ENCODE measurements at places on chromosomes 13 and 19.

GRCh38 chr19:803099-803561 lies 5.9 kb downstream of the PTBP1 start:
- DNase-seq, result no peak

- DNase-seq, result no peak
Observed at GRCh38 chr13:99250982-99251825, 7.0 kb downstream of the GPR18 start.

DNA sequence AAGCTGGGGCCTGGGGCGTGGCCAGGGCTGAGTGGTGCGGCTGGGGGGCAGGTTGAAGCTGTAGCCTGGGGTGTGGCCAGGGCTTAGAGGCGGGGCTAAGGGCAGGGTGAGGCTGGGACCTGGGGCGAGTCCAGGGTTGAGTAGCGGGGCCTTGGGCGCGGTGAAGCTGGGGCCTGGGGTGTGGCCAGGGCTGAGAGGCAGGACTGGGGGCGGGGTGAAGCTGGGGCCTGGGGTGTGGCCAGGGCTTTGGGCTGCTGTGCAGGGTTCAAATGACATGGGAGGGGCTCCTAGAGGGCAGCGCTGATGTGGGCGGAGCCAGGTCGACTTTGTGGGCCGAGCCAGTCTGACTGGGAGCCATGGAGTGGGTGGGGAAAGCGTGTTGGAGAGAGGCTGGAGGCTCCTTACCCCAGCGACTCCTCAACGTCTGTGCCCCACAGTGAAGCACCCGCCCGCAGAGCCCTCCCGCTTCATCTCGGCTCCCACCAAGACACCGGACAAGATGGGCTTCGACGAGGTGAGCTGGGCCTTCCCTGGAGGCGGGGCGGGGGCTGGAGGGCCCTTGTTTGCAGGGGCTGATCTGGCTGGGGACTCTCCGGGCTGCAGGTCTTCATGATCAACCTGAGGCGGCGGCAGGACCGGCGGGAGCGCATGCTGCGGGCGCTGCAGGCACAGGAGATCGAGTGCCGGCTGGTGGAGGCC lies 21.5 kb downstream of the COLGALT1 start:
- DNase-seq, result no peak

- DNase-seq, result no peak
Observed at GRCh38 chr13:66532845-66533244, 697.3 kb downstream of the PCDH9 start.

- no peak for DNase-seq
Observed at GRCh38 chr13:26095846-26096610, 44.2 kb upstream of the SHISA2 start.

GRCh38 chr13:100163375-100163774 lies 74.5 kb downstream of the PCCA start:
- DNase-seq, result no peak

- DNase-seq, result no peak
Observed at GRCh38 chr13:74128156-74128767, 5.9 kb downstream of the KLF12 start.

GRCh38 chr13:97834250-97834649 lies 119.2 kb upstream of the IPO5 start:
- DNase-seq, result no peak

GRCh38 chr13:51895906-51896888 lies 34.4 kb downstream of the CCDC70 start:
- no peak for DNase-seq

DNA sequence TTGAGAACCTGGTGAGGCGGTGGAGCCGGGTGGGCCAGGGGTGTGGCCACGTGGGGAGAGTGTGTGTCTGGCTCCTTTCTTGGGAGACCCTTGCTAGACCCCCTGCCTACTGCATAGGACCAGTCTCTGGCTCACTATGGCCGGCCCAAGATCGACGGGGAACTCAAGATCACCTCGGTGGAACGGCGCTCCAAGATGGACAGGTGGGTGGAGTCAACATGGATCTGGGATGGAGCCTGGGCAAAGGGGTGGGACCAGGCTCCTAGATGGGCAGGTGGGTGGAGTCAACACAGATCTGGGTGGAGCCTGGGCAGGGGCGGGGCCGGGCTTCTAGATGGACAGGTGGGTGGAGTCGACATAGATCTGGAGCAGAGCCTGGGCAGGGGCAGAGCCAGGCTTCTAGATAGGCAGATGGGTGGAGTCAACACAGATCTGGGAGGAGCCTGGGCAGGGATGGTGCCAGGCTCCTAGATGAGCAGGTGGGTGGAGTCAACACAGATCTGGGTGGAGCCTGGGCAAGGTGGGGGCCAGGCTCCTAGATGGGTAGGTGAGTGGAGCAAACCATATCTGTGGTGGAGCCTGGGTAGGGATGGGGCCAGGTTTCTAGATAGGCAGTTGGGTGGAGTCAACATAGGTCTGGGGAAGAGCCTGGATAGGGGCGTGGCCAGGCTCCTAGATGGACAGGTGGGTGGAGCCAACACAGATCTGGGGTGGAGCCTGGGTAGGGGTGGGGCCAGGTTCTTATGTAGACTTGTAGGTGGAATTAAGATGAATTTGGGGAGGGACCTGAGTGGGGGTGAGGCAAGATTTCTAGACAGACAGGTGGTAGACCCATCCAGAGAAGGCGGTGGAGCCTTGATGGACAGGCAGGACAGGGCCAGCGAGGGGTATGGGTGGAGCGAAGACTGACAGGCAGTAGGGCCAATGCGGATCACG lies 56.5 kb downstream of the VAV1 start:
- DNase-seq, result no peak
